ENCODE measurements at places on chromosomes 1 and 21.
A peak's percentile ranks its signal among the peaks of the same experiment; 100 is the strongest.

GRCh38 chr1:150567341-150567716 is 12.1 kb downstream of the MCL1 start:
- peak overlapping the region; percentile 99 for H3K4me3 ChIP-seq
- H3K27ac ChIP-seq: peak overlapping the region; percentile 98
- peaks cover 76% of the 10 kb centered on the region for H3K4me1 ChIP-seq
- DNase-seq: no peak
- peaks cover 85% of the 10 kb centered on the region for H3K36me3 ChIP-seq

DNA sequence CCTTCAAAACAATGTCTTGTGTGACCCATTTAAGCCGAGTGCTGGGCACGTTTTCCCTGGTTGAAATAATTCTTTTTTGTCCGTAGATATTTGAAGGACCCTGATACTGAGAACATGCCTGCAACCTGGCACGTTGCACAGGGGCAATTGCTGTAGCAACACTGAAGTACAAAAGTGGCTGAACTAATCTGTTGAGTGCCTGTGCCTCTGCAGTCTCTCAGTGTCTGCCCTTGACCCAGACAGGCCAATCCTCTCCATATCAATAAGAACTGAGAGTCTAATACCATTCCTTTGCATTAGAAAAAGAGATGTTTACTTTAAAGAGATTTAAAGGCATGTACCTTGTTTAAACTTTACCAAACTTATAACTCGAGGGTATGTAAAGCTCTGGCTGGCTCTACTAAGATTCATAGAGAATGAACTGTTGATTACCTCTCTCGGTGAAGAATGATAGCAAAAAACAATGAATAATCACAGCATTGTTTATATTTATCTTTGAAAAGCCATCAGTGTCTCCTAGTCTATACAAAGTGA is 2.4 kb downstream of the GREM2 start:
- DNase-seq: no peak
- H3K4me1 ChIP-seq: peaks cover 19% of the 10 kb centered on the region
- peaks cover 21% of the 10 kb centered on the region for H3K27me3 ChIP-seq
- H3K4me3 ChIP-seq: no peak overlapping the region
- no peak overlapping the region for H3K27ac ChIP-seq

GRCh38 chr1:68223687-68224086 is 8.6 kb downstream of the WLS start:
- no peaks in the 10 kb centered on the region for H3K36me3 ChIP-seq
- H3K4me1 ChIP-seq: no peaks in the 10 kb centered on the region
- H3K4me3 ChIP-seq: no peak overlapping the region
- no peak overlapping the region for H3K27ac ChIP-seq
- DNase-seq: no peak

DNA sequence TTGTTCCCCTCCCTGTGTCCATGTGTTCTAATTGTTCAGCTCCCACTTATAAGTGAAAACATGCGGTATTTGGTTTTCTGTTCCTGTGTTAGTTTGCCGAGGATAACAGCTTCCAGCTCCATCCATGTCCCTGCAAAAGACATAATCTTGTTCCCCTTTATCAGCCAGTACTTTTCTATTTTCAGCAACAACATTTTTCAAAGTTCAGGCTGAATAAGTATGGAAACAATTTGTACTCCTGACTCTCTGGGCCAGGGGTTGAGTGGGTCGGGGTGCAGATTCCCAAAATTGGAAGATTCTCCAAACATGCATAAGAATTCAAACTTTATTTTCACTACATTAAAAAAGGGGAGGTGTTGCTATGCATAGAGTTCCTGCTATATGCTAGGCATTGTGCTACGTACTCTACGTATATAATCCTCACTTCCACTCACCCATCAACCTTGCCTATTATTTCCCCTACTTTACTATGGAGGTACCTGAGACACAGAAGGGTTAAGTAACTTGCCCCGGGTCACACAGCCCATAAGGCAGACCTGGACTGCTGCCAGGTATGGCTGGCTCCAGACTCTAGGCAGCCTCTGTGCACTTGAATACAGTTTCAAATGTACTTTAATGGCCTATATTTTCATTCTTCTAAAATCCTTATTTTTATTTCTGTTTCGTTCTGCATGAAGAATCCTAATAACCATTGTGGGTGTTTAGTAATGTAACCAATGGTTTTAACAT is 117.1 kb upstream of the C8B start:
- no peaks in the 10 kb centered on the region for H3K36me3 ChIP-seq
- DNase-seq: no peak
- no peak overlapping the region for H3K27ac ChIP-seq
- H3K27me3 ChIP-seq: no peaks in the 10 kb centered on the region
- H3K4me1 ChIP-seq: no peaks in the 10 kb centered on the region

GRCh38 chr1:113977906-113978305 is 1.4 kb upstream of the OLFML3 start:
- H3K36me3 ChIP-seq: peaks cover 45% of the 10 kb centered on the region
- no peak for DNase-seq
- no peaks in the 10 kb centered on the region for H3K27me3 ChIP-seq
- H3K4me3 ChIP-seq: no peak overlapping the region

DNA sequence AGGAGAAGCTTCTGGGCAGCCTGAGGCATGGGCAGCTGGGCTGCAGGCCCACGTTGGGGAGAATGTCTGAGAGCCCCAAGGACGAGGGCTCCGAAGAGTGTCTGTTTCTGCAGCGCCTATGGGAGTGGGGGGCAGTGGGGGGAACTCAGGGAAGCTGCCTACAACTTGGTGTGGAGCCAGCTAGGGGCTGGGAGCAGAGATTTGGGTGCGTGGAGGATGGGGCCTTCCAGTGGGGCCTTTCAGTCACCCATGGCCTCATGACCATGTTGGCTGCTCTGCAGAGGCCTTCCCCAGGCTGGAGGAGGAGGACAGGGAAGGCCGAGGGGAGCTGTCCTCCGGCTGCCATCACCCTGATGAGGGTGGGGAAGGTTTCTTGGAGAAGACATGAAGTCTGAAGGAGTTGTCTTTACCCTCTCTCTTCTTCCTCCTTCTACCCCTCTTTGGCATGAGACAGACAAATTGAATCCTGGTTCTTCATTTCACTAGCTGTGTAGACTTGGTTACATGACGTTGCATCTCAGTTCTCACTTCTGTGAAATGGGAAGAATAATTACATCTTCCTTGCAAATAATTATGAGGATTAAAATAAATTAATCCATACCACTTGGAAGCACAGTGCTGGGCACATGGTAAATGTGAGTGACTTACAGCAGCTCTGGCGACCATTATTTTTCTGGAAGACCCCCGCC is 8.3 kb downstream of the PPFIA4 start:
- no peak for DNase-seq
- peaks cover 5% of the 10 kb centered on the region for H3K4me1 ChIP-seq
- peaks cover 17% of the 10 kb centered on the region for H3K27me3 ChIP-seq
- no peaks in the 10 kb centered on the region for H3K36me3 ChIP-seq
